ENCODE measurements at places on chromosomes 5 and 9.
A peak's percentile ranks its signal among the peaks of the same experiment; 100 is the strongest.

DNA sequence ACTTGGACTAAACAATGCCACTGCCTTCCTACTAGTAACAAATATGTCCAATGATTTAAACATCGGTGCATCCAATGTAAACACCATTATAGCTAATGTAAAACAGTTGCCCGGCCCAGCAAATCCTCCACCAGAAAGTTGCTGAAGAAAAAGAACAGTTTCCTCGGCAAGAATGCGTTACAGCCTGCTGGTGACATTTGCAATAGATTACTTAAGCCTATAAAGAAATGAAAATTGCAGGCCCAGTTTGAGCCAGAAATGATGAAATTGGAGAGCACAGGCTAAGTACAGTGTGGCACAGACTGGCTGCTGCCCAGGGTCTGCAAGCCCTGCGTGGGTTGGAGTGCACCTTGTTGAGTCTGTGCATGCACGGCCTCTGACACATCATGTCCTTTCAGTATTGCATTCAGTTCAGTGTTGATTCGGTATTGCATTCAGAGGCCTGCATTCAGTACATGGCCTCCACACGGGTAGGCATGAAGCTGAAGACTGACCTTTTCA is 406.0 kb upstream of the KLF4 start:
- no peak for DNase-seq

GRCh38 chr5:61279725-61280124 is 52.3 kb upstream of the ZSWIM6 start:
- DNase-seq = no peak

DNA sequence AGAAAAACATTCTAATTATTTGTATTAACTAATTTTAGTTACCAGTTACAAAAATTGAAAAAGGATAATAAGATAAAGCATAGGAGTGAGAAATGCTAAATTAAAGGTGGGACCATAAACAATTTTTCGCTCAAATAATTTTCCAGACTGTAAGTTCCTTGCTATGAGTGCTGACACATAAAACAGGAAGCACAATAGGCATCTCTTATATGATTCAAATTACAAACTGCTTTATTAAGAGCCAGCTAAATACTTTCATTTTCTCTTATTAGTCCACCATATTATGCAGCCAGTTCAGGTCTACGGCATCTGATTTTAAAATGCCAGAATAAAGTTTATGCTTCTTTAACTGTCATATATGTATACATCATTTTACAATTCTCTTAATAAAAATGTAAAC is 4.4 kb downstream of the RC3H2 start:
- DNase-seq = no peak

DNA sequence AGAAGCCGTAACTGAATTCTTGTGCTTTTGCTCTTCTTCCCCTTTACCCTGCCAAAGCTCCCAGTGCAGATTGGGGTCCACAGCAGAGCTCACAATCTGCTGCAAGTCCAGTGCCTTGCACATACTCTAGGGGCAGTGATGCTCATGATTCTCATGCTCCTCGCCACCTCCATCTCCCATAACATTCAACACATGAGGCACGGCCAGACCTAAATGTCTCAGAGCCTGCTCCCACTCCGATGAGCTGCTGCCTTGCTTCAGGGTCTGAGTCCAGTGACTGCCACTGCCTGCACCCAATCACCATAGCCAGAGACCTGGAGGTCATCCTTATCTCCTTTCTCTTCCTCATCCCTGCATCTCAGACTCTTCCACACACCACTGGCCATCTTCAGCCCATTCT is 10.5 kb downstream of the CSF1R start:
- DNase-seq = no peak

DNA sequence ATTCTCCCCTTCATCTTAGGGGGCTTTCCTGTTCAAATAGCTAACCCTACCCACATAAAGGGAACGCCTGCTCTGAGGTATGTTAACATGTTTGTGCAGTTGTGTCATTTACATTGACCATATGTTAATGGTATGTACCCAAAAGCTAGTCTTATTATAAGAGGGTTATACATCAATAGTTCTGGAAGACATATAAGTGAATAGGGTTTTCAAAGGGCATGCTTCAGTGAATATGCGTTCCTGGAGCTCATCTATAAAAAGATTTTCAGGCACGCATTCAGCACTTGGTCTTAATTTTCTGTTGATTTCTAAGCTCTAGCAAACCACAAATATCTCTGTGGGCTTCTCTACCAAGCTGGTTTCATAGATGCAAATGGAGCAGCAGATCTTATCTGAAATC is 766.1 kb downstream of the IRX1 start:
- DNase-seq = no peak

DNA sequence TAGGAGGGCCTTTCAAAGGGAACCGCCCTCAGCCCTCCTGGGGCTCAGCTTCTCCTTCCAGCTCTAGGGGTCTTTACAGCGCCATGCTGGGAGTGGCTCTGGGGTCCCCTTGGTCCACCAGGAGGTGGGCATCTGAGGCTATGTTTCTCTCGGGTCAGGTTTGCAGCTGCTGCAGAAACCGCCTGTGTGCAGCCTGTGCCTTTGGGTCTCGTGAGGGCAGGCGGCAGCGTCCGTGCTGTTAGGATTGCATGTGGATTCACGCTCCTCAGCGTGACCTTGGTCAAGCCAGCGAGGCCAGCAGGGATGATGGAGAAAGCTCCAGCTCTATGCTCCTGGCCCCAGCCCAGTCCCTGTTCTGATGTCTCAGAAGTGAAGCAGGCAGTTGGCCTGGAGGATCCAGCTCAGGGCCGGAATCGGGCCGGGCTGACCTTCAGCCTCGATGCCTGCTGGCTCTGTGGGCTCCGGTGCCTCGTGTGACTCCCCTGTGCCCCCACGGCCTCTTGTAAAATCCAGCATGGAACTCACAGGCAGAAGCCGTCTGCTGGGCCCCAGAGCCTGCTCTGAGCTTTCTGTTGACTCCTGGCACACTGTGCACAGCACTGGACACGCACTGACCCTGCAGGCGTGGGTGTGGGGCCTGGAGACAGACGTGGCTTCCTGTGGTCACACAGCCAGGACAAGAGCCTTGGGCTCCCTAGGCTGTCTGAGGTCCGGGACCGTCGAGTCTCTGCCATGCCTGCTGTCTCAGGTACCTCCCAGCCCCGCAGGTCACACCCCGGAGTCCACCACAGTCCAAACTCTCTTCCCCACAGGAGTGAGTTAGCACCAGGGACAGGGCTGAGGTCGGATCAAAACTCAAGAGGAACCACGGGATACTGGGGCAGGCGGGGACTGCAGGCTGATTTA is 54.3 kb downstream of the TRIP13 start:
- DNase-seq = no peak

- DNase-seq = no peak
These were observed 110.3 kb downstream of the ARRDC3 start for GRCh38 chr5:91272858-91273257.

- DNase-seq = no peak
These were observed 252.9 kb downstream of the MAN2A1 start for GRCh38 chr5:109942646-109943045.

DNA sequence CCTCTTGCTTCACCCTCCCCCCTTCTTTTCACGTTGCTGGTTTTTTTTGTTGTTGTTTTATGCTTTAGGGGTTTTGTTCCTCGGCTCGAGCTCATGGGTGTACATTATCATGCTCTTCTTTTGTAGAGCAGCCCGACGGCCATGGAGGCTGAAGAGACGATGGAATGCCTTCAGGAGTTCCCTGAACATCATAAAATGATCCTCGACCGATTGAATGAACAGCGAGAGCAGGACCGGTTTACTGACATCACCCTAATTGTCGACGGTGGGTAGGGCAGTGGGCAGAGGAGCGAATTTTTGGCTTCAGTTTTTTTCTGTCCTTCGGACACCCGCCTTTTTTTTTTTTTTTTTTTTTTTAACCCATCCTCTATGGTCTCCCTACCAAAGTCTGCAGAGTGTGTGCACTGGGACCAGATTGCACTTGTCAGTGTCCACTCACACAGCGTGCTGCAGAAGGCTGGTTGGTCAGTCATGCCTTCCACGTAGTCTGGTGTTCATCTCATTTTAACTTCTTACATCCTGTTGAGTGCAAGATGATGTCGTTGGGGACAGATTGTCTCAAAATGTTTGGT is 1.3 kb downstream of the ZNF131 start:
- DNase-seq = peak; percentile 17

DNA sequence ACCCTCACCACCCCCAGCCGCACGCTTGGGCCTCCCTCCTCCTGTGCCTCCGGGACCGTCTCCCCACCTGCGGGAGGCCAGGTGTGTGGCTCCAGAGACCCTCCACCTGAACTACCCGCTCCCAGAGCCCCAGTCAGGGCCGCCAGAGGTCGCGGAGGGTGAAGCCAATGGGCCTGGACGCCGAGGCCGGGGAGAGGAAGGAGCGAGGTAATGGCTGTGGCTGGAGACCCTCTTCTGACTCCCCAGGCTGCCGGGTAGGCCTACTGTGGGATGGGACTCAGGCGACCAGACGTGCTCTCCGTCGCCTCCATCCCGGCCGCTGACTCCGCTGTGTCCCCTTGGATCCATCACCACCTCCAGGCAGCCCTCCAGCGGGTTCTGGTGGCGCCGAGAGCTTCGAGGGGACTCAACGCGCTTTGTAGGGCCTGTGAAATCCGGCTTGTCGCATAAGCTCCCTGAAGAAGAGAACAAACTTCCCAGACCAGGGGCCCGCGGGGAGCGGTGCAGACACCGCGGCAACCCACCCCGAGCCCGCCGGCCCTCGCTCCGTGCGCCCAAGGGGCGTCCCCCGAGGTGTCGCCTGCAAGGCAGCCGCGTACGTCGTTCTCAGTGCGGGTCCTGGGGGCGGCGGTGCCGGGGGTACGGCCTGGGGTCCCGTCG is 12.6 kb downstream of the IRX2 start:
- DNase-seq = no peak

DNA sequence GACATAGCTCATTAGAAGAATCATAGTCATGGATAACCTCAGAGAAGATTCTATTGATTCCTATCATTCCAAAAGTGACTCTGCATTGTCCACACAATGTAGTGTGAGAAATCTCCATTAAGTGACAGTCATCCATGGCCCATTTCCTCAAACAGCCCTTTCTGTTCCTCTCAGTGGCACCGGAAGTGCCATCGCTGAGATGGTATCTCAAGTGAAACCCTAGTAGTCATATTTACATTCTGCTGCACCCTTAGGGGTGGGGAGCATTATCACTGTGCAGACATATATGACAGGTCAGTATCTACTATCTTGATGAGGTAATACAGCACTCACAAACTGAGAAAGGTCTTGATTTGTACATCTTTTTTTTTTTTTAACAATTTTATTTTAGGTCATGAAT is 55.4 kb upstream of the MIER3 start:
- DNase-seq = no peak

DNA sequence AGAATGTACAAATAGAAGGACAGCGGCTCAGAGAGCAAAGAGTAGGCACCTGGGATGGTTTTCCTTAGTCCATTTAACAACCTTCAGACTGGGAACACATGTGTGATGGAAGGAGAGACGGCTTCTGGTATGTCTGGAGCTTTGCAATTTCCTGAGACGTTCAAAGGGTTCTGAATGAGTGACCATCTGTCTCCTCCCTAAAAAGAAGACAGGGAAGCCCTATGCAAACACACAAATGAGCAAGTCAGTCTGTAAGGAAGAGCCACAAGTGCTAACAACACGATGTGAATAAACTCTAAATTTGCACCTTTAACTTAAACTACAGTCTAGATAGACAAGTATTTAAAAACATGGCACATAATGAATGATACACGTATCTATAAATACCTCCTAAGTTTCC is 391.0 kb downstream of the ICE1 start:
- no peak for DNase-seq

- DNase-seq = no peak
These were observed 340.4 kb downstream of the SPOCK1 start for GRCh38 chr5:137158691-137159090.

- no peak for DNase-seq
These were observed 160.9 kb downstream of the GIN1 start for GRCh38 chr5:102959055-102959454.

DNA sequence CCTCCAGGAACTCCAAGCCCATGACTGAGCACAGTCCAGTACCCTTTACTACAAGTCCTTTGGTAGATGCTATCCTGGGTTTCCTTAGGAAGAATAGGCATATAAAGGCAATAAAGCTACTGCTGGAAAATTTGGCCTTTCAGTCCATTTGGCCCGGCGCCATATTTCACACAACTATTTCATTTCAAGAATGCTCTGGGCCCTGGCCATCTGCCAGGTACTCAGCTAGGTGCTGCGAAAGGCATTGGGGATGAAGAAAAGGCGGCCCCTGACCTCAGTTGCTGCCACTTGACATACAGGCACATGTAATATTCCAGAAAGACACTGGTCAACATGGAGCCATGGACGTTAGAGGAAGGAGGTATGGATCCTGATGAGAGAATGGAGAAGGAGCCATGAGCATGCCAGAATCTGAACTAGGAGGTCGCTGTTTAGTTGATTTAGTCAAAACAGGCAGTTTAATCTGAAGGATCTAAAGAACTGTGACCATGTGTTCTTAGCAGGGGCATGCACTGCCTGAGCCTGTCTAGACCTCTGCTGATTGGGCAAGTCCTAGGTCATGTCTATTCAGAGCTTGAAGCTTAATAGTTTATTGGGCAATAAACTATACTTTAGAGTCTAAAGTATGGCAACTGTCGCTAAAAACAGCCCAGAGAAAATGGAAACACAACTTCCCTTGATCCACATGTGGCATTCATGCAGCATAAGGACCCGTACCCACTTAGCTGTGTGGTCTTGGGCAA is 149.3 kb downstream of the MELK start:
- DNase-seq = no peak

DNA sequence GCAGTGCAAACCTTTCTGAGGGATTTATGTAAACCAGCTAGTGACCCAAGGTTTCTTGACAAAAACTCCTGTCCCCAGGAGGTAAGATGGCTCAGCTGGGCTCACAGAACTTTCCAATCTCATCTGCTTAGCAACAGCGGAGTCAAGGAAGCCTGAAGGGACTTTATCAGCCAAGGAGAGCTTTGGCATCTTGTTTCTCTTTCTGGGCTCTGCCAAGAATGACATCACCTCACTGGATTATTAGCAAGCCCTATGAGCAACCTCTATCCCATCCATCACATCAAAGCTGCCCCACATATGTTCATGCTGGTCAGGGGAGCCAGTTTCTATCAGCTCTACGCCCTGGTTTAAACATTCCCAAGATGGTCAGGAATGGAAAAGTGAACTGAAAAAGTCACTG is 461.3 kb downstream of the ENC1 start:
- DNase-seq = no peak

GRCh38 chr5:142492781-142493281 is 168.0 kb upstream of the SPRY4 start:
- no peak for DNase-seq

- no peak for DNase-seq
These were observed 328.0 kb downstream of the ZNF608 start for GRCh38 chr5:124418390-124418789.

DNA sequence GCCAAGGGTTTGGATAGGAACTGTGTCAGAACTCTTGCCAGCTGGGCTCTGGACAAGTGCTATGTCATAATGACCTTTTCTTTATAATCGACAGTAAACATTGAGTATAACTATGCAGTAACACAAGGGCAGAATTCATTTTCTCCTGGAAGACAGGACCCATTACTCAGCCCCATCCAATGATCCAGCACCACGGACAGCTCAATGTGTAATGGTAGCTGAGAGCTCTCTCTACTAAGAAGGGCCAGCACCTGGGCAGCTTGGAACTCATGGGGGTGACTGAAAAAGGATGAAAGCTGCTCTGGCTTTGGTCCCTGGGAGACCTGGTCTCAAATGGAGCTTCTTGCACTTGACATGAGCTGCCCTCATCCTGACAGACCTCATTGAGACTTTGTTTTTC is 347.8 kb downstream of the TRIM32 start:
- DNase-seq = peak; percentile 7

- no peak for DNase-seq
These were observed 298.2 kb upstream of the RFX3 start for GRCh38 chr9:3823842-3824475.
